ENCODE measurements at places on chromosomes 2 and 18.

GRCh38 chr2:46053564-46053963 is 243.6 kb upstream of the EPAS1 start:
- DNase-seq, result no peak

GRCh38 chr2:120182019-120182560 is 41.1 kb downstream of the TMEM185B start:
- no peak for DNase-seq

DNA sequence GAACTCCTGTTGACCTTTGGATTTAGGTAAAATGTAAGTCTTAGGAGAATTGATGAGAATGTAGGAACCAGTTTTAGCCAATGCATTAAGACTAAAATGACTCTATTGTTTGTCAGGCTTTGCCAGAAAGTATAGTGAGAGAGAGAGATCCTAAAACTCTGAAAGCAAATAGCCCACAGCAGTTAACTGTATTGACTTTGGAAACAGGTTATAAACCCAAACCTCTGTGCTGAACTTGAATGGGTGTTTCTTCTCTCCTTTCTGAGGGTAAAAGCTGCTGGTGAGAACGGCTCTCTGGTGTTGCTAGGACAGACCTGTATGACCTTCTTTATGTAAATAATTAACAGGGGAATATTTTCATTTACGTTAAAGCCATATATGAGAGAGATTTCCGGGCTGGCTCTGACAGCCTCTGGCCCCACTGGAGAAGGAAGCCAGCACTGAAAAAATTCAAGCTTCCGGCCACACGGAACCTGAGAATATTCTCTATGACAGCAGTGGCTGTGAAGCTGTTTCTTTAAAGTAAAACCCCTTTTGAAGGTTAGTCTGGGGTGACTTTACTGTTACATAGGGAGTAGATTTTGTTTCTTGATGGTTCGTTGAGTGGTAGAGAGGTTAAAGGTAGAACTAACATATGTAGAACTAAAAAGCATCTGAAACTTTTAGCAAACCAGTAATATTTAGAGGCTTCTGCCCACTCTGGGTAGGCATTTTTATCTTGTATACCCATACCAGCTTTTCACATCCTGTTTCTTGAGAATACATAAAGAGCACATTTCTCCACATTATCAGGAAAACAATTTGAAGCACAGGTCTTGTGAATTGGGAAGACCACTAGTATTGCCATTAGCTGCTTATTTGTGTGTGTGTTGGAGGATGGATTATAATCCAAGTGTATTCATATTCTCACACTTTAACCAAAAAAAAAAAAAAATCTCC is 123.8 kb downstream of the SPTBN1 start:
- no peak for DNase-seq

DNA sequence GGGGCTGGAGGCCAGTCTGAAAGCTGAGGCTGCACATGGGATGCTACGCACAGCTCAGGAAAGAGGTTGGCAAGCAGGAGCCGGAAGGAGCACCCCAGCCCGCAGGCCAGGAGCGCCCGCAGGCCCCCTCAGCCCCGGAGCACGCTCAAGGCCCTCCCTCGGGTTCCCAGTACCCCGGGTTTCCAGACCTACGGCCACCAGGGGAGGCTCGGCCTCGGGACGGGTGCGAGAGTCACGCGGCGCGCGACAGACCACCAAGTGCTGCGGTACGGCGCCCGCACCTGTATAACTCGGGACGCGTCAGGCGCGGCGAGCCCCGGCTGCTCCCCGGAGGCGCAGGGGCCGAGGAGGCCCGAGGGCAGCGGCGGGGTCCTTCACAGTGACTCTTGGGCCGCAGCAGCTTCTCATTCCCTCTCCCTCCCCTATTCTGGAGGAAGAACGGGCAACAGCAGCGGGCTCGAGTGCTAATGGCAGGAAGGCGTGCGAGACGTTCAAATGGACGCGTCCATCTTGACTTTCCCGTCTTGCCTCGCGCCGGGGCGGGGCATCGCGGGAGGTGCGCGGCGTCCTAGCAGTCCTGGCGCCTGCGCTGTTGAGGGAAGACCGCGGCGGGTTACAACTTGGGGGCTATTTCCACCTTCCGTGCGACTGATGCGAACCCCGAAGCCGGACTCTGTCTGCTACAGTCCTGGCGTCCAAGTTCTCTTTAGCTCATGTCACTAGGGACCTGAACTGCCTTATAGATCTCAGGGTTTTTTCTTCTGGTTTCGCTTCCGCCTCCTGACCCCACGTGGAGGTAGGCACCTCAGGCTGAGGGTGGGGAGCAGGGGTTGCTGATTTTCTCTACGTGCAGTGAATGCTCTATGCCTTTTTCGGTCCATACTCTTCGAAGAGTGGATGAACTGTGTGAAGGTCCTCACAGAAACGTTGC is at the start of gene ANAPC1:
ANAPC1 (minus strand) TSS at position 533 of the 931 bp plus-strand sequence. CDS start 3,368 bp downstream, outside the sequence.
- peak; percentile 51 for DNase-seq

DNA sequence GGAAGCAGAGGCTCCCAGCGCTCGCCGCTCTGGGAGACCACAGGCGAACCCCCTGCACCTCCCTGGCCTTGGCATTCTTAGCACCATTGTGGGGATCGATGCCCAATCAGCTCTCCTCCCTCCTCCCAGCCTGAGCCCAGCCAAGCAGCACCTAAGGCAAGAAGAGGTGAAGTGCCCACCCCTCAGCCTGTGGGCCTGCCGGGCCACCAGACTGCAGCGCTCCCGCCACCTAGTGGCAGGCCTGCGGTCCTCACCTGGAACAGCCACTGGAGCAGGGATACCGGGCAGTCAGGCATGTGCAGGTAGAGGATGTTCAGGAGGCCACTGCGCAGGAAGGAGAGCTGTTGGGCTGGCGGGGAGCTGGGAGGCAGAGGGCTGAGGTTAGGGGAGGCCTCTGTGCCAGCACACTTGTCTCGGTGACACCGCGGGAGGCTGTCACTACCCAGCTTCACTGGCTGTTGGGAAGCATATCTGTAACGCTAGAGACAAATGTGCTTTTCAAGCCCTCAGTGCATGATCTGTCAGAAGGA is 35.2 kb downstream of the FAM178B start:
- peak; percentile 67 for DNase-seq

DNA sequence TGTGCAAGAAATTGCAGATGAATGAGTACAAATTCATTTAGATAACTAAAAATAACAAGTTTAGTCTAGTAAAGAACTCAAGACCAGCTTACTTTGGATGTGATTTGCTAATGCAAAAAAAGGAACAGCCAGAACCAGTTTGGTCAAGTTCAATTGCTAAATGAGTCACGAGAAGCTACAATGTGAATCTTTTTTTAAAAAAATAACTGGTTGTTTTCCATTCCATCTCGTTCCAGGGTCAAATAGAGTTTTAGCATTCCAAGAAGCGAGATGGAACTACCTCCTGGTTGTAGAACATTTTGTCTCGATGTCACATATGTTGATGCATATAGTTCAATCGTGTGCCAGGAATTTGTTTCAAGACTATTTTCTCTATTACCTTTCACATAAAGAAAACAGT is 65.0 kb upstream of the IKZF2 start:
- DNase-seq, result no peak

DNA sequence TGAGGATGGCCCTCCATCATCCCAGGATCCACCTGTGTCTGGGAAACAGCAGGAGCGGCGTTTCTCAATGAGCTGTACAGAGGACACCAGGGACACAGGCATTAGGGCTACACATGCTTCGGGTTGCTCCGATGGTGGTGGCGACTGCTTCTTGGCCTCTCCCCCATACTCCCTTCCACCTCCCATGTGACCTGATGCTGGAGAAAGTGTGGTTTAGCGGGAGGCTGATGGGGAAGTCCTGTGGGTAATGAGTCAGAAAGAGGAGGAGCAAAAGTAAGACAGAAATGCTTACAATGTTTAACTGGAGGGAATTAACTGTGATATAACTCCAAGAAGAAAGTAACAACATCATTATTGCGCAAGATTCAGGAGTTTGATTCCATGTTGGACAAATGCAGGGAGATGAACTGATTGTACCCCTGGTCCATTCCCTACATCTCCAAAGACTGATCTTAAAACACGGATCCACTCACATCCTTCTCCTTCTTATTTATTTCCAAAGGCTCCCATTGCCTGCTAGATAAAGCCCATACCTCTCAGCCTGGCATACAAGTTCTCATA is 186.6 kb downstream of the NRP2 start:
- no peak for DNase-seq

- no peak for DNase-seq
Measured at GRCh38 chr2:171217330-171217729, 56.6 kb upstream of the TLK1 start.

DNA sequence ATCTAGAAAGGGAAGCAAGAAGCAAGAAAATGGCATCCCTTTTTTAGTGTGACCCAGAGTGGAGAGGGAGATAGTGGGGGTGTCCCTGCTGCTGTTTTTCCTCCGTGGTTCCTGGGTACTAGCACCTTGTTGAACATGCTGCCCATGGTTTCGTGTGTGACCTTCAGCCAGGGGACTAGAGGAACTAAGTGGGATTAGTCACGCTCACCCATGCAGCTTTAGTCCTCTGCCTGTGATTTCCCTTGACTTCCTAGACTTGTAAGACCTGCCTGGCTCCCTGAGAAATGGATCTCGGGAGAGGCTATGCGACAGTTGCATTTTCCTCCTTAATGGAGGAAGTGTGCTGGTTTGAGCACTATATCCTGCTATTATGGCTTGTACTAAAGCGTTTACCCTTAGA is 471.4 kb downstream of the DCDC2C start:
- no peak for DNase-seq

GRCh38 chr2:113167115-113167932 is 6.4 kb upstream of the PSD4 start:
- no peak for DNase-seq

- no peak for DNase-seq
Measured at GRCh38 chr2:37585295-37585908, 86.0 kb downstream of the CDC42EP3 start.

GRCh38 chr2:191933307-191934105 is 86.6 kb upstream of the CAVIN2 start:
- no peak for DNase-seq

GRCh38 chr18:47911877-47912276 is 18.6 kb downstream of the SMAD2 start:
- DNase-seq, result no peak

DNA sequence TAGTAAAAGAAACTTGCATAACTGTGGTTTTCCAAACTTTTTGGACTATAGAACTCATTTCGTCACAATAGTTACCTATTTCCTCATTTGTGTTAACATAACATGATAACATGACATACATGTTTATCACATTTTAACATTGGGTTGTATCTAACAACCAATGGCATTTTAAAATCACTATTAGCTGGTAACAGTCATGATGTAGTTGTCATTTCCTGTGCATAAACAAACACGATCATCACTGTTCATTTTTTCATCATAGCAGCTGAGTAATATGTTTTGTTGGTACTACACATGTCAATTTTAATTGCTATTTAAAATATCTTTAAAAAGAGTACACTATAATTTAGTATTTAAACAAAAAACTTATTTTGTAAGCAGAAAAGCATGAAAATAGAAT is 402.4 kb downstream of the SATB2 start:
- DNase-seq, result no peak

GRCh38 chr2:188983427-188984064 is 9.4 kb downstream of the COL3A1 start:
- DNase-seq, result no peak

DNA sequence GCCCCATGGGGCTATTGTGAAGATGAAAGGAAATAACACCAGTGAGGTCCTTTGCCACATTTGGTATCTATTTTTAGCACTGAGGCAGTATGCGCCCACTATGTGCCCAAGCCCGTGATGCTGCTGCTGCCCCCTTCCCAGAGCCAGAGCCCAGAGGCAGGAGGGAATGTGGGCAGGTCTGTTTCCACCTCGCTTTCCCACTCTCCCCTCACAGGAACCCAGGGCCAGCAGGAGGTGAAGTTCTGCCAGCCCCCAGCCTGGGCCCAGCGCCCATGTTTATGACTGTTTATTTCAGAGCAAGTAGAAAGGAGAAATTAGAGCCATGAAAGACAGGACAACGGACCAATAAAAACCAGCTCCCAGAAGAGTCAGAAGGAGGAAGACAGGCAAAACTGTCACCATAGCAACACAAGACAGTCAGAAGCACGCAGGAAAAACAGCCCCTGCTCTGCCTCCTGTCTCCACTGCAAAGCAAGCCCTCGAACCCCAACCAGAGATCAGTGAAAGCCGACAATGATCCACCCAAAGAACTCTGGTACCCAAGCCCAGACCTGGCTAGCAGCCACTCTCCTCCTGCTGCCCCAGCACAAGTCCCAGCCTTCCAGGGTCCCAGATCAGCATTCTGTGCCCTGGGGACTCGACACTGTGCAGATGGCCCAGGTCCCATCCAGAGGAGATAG is 1.4 kb downstream of the CYRIA start:
- no peak for DNase-seq

- DNase-seq, result peak; percentile 35
Measured at GRCh38 chr18:31741097-31741735, 19.5 kb downstream of the SLC25A52 start.

DNA sequence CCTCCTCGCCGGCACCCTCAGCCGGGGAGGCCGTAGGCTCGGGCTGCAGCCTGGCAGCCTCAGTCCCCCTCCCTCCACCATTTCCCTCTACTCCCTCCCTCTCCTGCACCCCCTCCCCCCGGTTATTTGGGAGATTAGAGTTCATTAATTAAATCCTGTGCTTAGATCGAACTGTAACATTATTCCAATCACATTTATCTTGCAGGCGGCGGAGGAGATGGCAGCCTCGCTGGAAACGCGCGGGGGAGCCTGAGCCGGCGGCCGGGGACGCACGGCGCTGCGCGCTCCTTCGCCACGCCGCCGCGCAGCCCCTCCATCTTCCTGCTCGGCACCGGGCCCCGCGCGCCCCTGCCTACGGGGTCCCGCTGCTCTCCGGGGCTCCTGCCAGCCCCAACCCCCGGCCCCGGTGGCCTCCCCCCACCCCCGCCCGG is at the start of gene ST8SIA3:
ST8SIA3 (plus strand) TSS at position 287 of the 431 bp plus-strand sequence. CDS start 290 bp downstream, outside the sequence.
- DNase-seq, result no peak

DNA sequence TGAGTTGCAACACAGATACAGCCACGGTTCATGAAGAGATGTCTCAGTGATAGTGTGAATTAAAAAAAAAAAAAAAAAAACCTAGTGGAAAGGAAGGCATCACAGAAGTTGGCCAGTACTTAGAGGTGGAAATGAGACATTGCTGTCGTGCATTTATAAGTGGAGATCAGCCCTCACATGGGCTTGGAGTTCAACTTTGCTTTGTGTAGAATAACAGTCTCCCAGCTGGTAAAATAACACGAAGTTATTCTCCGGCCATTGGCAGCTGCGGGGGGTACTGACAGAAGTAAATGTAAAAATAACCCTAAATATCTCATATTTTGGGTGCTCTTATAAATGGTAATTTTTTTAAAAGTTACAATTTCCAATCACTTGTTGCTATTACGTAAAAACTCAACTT is 98.8 kb upstream of the TMEM18 start:
- DNase-seq, result no peak

GRCh38 chr2:203177361-203177760 is 61.5 kb upstream of the CYP20A1 start:
- DNase-seq, result no peak

DNA sequence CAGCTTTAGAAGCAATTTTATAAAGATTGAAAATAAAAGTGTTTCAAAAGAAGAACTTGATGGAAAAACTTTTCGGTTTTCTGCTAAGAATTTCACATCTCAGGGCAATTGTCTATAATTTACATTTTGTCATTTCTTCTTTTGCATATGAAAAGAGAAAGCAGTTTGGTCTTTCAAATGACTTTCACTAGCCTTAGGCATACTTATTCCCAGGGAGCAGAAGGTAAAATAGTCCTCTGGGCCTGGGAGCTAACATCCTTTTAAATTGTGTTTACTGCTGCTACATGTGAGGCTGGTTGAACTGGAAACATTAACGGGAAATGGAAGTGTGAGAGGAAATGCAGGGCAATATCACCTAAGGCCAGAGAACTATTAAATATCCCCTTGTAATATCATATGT is 37.1 kb downstream of the MYO3B start:
- DNase-seq, result no peak

GRCh38 chr2:177084607-177085006 is 128.0 kb upstream of the HNRNPA3 start:
- no peak for DNase-seq
